ENCODE measurements at places on chromosomes 6 and 20. TPM values are rescaled to one million over a fixed set of nuclear protein-coding genes. Genes with fewer than 3 reads are reported as not detected.

DNA sequence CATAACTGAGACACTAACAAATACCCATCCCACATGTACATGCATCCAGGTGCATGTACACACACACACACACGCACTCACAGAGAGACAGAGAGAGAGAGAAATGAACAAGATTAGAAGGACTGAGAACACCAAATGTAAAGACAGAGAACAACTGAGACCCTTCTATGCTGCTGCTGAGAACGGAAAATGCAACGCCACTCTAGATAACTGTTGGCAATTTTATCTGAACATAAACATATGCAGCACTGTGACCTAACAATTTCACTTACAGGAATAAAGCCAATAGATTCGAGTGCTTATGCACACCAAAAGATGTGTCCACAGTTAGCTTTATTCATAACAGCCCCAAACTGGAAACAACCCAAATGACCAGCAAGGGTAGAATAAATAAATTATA, 103.8 kb upstream of the LY86 start:
- no peak for DNase-seq
- no peak overlapping the region for H3K4me3 ChIP-seq
- H3K27ac ChIP-seq, result no peak overlapping the region
- H3K36me3 ChIP-seq, result no peaks in the 10 kb centered on the region
- H3K27me3 ChIP-seq, result no peaks in the 10 kb centered on the region

The TRIM31 gene
- 2.0 TPM for total RNA-seq

- no peaks in the 10 kb centered on the region for H3K4me1 ChIP-seq
- H3K27me3 ChIP-seq, result no peaks in the 10 kb centered on the region
- no peaks in the 10 kb centered on the region for H3K36me3 ChIP-seq
- no peak for DNase-seq
Measured at GRCh38 chr6:21213492-21213891, 380.1 kb upstream of the SOX4 start.

- H3K36me3 ChIP-seq, result peaks cover 46% of the 10 kb centered on the region
- no peaks in the 10 kb centered on the region for H3K27me3 ChIP-seq
- H3K27ac ChIP-seq, result no peak overlapping the region
- H3K4me3 ChIP-seq, result no peak overlapping the region
- H3K4me1 ChIP-seq, result no peaks in the 10 kb centered on the region
Measured at GRCh38 chr20:18533491-18533890, 25.8 kb downstream of the SEC23B start.

The CRISP2 gene
- total RNA-seq, result not detected

GRCh38 chr20:15930311-15931305, 642.6 kb downstream of the KIF16B start:
- peak overlapping the region; percentile 7 for H3K27ac ChIP-seq
- peak overlapping the region; percentile 16 for H3K4me3 ChIP-seq
- H3K27me3 ChIP-seq, result no peaks in the 10 kb centered on the region
- DNase-seq, result no peak
- no peaks in the 10 kb centered on the region for H3K36me3 ChIP-seq

DNA sequence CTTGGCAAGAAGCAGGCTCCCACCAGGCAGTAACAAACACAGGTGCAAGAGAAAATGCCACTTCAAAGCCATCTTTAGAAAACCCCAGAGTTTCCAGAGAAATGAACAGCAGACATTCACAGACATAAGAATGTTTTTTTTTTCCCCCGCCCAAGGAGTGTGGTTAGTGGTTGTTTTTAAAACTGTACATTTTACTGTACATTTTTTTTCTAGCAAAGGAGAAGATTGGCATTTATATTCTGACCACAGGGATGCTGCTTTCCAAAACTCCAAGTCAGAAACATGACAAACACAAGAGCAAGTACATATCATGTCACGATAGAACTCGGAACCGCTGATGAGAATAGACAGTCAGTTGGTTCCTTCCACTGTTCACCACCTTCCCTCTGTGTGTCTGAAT, 197.9 kb downstream of the LRFN2 start:
- H3K4me3 ChIP-seq, result no peak overlapping the region
- no peaks in the 10 kb centered on the region for H3K4me1 ChIP-seq
- no peak overlapping the region for H3K27ac ChIP-seq
- no peak for DNase-seq

DNA sequence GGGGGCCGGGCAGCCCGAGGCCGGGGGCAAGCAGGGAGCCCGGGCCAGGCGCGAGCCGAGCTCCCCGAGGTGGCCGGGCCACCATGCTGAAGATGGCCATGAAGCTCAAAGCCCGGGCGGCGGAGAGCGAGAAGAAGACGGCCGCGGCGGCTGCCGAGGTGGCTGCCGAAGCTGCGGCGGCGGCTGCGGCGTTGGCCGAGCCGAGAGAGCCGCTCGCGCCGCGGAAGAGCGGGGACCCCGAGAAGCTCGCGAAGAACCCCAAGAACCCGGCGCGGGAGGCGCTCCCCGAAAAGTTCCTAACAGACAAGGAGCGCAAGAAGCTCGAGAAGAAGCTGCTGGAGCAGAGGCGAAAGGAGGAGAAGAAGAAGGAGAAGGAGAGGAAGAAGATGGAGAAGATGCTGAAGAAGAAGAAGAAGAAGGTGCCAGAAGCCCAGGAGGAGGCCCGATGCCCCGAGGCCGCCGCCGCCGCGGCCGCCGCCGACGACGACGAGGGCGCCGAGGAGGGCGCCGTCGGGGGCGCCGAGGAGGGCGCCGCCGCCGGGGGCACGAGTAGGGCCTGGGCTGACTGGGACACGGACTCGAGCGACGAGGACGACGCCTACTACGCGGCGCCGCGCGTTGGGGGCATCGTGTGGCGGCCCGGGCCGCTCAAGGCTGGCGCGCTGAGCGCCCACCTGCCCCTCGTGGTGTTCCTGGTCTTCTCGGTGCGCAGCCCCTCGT, 37.4 kb downstream of the GNAS start:
- H3K4me3 ChIP-seq, result peak overlapping the region; percentile 89

- H3K4me1 ChIP-seq, result peaks cover 9% of the 10 kb centered on the region
- DNase-seq, result no peak
- H3K36me3 ChIP-seq, result no peaks in the 10 kb centered on the region
- H3K4me3 ChIP-seq, result no peak overlapping the region
- no peak overlapping the region for H3K27ac ChIP-seq
Measured at GRCh38 chr20:43669332-43669731, 2.4 kb downstream of the MYBL2 start.

DNA sequence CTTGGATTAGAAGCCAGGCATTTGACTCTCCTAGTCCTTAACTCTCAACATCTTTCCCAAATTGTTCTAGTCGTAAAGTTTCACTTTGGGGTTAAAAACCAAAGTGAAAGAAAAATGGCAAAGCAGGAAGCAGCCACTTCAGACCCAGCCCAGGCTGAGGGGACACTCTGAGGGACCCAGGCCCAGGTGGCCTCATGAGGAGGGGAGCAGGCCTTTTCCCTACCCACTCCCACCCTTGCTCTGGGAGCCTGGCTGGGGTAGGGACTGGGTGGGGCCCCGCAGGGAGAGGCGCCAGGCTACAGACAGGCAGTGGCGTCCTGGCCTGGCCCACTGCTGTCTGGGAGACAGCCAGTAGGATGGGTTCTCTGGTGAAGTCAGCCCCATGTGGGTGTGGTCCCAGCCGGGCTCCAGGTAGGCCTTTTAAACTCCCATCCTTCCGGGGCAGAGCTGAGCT, 68.7 kb upstream of the MYL9 start:
- no peak for DNase-seq
- H3K4me3 ChIP-seq, result peak overlapping the region; percentile 53
- peak overlapping the region; percentile 81 for H3K27ac ChIP-seq
- no peaks in the 10 kb centered on the region for H3K27me3 ChIP-seq

DNA sequence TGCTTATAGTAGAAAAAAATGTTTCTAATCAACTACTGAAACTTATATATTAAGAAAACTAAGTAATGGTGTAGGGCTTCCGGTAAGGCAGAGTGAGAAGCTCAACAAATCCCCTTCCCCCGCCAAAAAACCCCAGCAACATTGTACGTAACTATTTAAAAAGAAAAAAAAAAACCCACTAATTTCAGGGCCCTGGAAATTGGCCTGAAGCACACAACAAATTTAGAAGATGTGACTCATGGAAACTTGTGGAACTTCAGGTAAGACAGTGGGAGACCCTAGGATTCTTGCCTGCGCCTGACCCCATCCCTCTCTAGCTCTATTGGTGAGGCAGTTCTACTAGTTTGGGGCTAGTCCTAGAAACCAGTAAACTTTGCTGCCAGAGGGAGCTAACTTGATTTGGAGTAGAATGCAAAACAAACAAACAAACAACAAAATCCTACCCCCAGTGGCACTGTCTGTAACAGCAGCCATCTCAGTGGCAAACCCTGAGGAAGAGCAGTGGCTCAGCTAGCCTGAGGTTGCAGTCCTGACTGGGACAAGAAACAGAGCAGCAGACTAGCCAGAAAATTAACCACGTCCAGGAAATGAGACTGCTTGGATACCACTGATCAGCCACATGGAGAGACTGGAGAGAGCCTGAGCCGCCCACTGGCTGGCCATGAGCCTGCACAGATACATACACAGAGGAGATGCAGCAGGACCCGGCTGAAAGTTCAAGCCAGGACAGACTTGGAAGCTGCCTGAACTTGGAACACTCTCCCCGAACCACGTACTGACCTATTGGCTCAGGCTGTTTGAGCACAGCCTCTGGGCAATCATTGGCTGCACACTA, 135.1 kb downstream of the TBXT start:
- no peaks in the 10 kb centered on the region for H3K4me1 ChIP-seq
- no peak overlapping the region for H3K4me3 ChIP-seq
- H3K36me3 ChIP-seq, result no peaks in the 10 kb centered on the region
- H3K27ac ChIP-seq, result no peak overlapping the region
- H3K27me3 ChIP-seq, result no peaks in the 10 kb centered on the region

The CRISP3 gene
- not detected for total RNA-seq

- H3K4me3 ChIP-seq, result no peak overlapping the region
- H3K27me3 ChIP-seq, result no peaks in the 10 kb centered on the region
- H3K4me1 ChIP-seq, result no peaks in the 10 kb centered on the region
Measured at GRCh38 chr20:42046371-42047085, 428.4 kb upstream of the CHD6 start.

The MRPL2 gene
- total RNA-seq, result 7.4 TPM

The PAX1 gene
- total RNA-seq, result not detected

DNA sequence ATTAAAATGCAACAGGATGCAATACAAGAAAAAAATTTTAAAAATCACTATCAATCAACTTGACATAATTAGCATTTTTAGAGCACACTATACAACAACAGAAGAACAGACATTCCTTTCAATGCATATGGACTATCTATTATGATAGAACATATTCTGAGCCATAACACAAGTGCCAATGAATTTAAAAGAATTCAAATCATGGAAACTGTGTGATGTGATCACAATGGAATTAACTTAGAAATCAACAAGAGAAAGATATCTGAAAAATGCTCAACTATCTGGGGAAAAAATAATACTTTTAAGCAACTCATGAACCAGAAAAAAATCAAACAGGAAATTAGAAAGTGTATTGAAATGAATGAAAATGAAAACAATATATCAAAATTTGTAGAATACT, 106.3 kb downstream of the ADTRP start:
- no peak for DNase-seq
- H3K27me3 ChIP-seq, result no peaks in the 10 kb centered on the region
- no peak overlapping the region for H3K4me3 ChIP-seq
